DND-41 (cell line): ENCODE measurements at places on chromosomes 7 and 10.

GRCh38 chr7:151630851-151631569 lies 111.3 kb upstream of the RHEB start:
- no peak for DNase-seq

- no peak for DNase-seq
Measured at GRCh38 chr10:78470267-78471103, 436.8 kb downstream of the RPS24 start.

GRCh38 chr10:29600821-29601220 lies 34.0 kb downstream of the SVIL start:
- DNase-seq = no peak

DNA sequence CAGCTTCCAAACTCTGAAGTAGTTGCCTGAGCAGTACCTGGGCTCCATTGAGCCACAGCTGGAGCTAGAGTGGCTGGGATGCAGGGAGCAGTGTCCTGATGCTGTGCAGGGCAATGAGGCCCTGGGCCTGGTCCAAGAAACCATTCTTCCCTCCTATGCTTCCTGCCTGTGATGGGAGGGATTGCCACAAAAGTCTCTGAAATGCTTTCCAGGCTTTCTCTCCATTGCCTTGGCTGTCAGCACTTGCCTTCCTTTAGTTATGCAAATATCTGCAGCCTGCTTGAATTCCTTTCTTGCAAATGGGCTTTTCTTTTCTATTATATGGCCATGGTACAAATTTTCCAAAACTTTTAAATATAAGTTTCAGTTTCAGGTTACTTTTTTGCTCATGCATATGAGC lies 972.2 kb upstream of the MBL2 start:
- DNase-seq = no peak

DNA sequence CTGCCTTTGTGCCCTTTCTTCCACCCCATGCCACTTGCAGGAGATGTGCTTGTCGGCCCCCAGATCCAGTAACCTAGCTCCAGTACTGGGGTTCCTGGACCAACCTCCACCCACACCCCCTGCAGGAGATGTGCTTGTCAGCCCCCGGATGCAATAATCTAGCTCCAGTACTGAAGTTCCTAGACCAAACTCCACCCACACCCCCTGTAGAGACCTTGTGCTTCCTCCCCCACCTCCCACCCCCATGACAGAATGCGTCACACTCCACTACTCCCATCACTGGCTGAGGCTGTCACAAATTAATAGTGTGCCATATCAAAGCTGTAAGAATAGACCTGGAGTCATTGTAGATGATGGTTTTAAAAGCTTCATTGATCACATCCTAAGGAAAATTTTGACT lies 185.0 kb downstream of the BICC1 start:
- no peak for DNase-seq

DNA sequence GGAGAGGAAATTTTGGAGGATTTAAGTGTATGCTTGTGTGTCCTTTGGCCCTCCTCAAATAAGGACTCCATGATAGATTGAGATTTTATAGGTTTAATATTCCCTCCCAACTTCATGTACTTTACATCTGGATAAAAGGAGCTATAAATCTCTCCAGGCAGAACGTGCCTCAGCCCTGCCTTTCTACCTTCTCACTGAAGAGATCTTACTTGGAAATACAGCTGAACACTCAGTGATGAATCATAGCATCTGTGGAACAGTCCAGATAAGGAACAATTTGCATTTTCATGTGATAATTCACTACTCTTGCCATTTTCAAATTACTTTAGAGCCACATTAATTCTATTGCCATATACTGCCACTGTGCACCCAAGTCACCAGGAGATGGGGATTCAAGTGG lies 364.6 kb upstream of the PODXL start:
- DNase-seq = no peak

- no peak for DNase-seq
Measured at GRCh38 chr7:122261016-122261415, 43.5 kb downstream of the FEZF1 start.

DNA sequence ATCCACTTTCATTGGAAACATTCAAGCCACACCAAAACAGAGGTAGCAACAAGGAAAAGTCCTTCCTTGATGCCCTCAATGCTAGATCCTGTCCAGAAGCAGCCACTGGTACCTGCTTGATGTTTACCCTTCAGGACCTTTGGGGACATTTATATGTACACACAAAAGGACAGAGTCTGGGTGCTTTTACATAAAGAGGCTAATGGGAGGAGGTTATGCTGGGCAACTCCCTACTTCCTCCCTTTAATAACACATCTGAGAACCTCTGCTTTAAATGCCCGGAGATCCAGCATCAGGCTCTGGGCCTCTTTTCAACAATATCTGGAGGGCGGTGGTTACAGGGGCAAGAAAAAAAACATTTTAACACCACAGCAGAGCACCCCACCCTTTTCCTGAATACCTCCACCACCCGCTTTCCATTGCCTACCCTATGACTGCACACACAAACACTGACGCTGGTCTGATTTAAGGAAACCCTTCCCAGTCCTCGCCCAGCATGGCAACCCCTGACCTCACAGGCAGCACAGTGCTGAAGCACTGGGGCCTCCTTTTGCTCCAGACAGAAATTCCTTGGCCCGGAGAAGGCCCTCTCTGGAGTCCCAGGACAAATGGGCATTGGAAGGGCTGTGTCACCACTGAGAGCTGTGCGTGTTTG lies 39.3 kb upstream of the DUSP5 start:
- no peak for DNase-seq

DNA sequence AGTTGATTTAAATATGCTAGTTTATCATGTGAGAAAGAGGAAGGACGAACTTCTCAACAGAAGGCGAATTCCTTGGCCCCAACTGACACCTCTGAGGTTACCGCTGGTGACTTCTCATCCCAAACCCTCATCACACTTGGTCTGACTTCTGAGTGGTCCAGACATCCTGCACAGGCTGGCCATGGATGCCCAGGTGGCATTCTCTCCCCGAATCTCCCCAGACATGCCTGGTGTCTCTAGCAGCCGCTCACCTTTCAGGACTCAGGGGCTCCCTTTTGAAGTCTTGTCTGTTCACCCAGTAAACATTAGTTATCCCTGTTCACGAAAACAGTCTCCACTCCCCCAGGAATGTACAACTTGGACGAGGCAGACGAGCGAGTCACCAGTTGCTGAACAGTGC lies 157.7 kb downstream of the ADARB2 start:
- DNase-seq = no peak

GRCh38 chr10:114638821-114639625 lies 19.1 kb downstream of the ABLIM1 start:
- no peak for DNase-seq

GRCh38 chr10:55509168-55509567 lies 708.1 kb upstream of the PCDH15 start:
- no peak for DNase-seq

GRCh38 chr10:123766012-123766411 lies 99.9 kb downstream of the GPR26 start:
- no peak for DNase-seq

- DNase-seq = no peak
Measured at GRCh38 chr10:12768156-12769100, 233.1 kb downstream of the CCDC3 start.

DNA sequence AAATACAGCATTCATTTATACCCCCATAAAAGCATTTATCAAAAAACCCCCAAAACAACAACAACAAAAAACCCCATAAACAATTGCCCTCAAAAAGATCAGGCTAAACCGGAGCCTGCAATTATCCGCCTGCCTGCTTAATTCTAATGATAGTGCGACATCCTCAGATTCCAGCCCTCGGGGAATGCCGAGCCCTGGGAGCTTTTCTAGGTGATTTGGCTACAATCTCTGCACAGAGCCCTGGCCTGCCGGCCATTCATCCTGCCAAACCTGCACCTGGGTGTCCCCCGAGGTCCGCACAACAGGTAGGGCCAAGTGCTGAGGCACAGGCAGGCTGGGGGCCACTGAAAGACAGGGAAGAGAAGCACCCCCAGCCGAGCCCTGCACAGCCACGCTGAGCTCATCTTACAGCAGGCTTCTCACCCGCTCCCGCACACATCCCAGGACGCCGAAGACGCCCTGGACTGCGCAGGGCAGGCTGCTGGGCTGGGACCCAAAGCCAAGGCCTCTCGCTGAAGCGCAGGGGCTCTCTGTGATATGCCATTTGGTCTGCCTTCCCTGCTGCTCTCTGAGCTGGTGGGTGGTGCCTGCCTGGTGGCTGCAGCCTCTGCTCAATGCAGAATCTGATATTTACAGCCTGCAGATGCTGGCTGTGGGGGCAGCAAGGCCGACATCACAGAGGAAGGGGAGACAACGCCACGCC lies 57.5 kb downstream of the CAMK2B start:
- no peak for DNase-seq

DNA sequence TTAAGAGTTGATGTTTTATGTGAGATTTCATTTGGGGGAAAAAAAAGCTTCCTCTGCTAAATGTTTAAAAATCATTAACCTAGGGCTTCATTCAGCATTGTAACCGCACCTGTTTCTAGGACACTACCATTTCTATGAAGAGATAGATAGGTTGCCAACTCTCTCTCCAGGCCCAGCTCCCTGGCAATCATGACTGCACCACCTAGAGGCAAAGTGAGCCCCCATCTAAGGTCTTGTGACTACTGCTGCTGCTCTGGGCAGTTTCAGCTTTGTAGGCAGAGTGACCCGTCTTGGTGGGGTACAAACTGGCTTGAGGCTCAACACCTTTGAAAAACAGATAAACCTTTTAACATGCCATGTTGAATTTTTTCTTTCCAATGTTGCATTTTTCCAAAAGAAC lies 27.3 kb upstream of the MRC1 start:
- DNase-seq = no peak

DNA sequence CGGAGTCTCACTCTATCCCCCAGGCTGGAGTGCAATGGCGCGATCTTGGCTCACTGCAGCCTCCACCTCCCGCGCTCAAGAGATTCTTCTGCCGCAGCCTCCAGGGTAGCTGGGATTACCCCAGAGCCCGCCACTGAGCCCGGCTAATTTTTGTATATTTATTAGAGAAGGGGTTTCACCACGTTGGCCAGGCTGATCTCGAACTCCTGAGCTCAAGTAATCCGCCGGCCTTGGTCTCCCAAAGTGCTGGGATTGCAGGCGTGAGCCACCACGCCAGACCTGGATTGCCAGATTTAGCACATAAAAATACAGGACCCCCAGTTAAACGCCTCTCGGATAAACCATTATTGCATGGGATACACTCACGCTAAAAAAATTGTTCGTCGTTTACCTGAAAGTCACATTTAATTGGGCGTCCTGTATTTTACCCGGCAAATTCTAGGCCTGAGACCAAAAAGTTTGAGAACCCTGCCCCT lies 375 bp upstream of the GATAD1 start:
- DNase-seq = no peak

DNA sequence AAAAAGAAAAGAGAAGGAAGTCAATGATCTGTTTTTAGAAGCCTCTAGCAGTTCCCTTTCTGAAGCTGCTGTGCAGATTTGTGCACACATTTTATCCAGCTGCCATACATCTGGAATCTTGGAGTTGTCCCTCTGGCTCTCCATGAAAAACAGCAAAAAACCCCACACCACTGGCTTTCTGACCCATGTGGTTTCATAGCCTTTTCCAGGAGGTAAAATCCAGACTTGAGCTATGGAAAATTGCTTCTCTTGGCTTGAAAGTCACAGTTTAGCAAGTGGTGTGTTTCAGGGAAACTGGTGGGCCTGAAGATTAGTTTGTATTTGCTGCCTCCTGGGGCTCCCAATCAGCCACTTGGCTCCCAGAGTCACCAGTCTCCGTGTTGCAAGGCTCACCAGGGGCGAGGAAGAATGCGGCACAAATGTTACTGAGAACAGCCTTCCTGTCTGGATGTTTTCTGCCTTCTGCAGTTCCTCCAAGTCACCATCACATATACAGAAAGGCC lies 50.1 kb upstream of the ADRB1 start:
- DNase-seq = no peak

GRCh38 chr10:129530581-129530980 lies 63.5 kb downstream of the MGMT start:
- DNase-seq = peak; percentile 17

DNA sequence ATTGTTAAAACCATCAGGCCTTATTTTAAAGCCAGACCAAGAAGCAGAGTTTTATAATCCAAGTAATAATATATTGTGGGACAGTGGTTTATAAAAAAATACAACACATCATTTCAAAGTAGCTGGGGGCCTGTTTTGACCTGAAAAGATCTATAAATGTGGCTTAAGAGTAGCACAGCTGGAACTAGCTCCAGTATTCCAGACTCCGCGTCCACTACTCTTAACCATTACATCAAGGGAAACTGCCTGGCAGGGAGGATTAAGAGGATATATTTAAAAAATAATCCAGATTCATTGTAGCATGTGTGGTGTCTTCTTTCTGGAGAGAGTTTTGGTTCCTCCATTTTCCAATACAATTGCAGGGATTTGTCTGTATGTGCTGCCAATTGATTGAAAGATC lies 67.3 kb downstream of the MET start:
- DNase-seq = no peak

- peak; percentile 37 for DNase-seq
Measured at GRCh38 chr7:78510580-78511188, 712.1 kb downstream of the PHTF2 start.

DNA sequence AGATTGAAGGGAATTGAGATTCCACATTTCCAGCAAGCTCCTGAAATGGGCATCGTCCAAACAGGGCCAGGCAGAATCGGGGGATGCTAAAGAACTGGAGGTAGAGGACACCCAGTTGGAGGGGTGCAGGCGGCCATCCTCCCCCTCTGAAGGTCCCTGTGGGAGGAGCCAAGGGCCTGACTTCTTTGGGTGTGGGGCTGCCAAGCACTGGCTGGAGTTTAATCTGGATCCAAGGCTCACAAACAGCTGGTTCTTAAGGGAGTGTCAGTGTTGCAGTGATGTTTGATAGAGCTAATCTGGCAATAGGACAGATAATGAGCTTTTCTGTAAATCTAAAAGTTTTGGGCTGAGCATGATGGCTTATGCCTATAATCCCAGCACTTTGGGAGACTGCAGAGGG lies 20.8 kb downstream of the TSPAN14 start:
- no peak for DNase-seq

DNA sequence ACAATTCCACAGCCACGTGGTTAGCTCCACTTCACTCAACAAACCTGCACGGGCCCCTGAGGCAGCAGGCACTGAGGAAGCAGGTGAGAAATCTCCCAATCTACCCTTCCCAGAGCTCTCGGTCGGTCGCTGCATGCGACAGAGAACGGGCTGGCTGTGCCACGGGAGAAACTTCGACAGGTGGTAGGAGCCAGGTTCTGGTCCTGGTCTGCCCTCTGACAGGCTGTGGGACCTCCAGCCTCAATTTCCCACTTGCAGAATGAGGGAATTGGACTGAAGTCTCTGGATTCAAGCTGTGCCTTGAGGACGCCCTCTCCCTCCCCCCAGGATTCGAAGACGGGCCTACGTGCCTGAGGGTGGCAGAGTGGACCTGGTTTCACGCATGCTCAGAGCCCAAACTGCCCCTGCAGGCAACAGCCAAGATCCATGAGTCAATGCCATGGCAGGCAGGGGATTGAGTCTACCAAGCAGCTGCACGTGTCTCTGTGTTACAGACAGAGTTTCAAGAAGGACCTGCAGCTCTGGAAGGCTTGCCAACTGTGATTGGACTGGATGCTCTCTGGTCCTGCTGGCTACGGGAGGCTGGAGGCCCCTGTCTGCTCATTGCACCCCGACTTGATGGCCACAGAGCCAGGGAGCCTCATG lies 215.0 kb downstream of the USP6NL start:
- no peak for DNase-seq
